ENCODE measurements at places on chromosomes 11 and 22. TPM values are rescaled to one million over a fixed set of nuclear protein-coding genes. Genes with fewer than 3 reads are reported as not detected.

GRCh38 chr11:10288881-10289764 lies 4.9 kb downstream of the SBF2 start:
- no peak for DNase-seq

DNA sequence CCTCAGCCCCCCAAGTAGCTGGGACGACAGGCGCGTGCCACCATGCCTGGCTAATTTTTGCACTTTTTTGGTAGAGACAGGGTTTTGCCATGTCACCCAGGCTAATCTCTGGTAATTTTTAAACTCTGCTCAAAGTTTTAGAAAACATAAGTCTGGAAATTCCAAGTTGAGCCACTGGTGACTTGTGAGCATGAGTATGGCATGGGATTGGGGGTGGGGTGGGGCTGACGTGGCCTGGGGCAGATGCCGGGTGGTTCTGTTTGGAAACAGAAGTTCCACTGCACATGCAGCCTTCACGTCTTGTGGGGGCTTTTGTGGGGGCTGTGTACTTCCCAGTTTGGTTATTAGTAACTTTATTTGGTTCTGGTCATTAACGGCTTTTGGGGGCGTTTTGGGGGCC lies 67.3 kb downstream of the PTPRJ start:
- no peak for DNase-seq

GRCh38 chr11:19573666-19574065 lies 139.0 kb upstream of the NAV2 start:
- DNase-seq: peak; percentile 18

The MS4A8 gene
- not detected for total RNA-seq

- DNase-seq: no peak
Observed at GRCh38 chr22:46070803-46071450, 79.4 kb upstream of the PPARA start.

DNA sequence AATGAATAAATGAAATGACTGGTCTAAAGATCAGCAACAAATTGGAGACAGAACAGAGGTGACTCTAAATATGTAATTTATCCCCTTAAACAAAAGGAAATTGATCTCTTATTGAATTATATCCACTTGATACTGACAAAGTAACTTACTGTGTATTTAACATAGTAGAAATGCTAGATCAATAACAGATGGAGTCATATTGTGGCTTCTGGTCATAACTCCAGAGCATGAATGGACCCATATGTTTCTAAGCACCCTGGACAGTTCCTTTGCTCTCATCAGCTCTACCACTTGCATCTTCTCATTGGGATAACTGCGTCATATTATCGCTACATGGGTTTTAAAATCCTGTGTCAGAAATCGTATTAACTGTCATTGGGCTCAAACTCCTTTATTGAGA lies 222.3 kb downstream of the ETS1 start:
- DNase-seq: peak; percentile 60

DNA sequence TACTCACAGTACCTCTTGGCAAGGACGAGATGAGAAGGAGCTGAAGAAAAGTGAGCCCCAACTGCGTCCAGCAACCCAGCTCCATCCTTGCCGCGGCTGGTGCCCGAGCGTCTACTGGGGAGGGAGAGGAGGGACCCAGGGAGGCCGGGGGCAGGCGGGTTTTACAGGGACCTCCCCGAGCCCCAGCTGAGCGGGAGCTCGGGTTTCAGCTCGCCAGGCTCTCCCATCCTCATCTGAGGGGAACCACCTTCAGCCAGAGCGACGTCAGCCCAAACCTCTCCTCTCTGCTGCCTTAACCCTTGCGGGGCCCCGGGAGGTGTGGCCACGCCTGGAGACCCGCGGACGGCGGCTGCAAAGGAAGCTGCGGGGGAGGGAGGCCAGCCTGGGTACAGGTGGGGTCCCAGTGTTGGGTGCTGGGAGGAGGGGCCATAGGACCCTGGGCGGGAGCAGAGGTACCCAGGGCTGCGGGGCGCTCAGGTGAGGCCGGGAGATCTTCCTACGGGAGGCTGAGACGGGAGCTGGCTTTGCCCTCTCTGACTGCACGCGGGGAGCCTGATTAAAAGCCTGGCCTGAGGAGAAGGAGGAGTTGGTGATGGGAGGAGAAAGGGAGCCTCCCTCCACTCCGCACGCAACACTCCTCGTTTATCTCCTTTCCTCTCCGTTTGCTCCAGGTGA lies at the start of gene PAMR1:
TSS of gene PAMR1 (minus strand) at position 116 of the 675 bp plus-strand sequence. CDS start at position 85, 31 bp downstream.
- no peak for DNase-seq

GRCh38 chr22:50737728-50738648 lies at the start of gene ACR:
Gene ACR, plus strand, starts transcription at chr22:50738204. Its CDS starts 32 bp downstream, at chr22:50738236.
- no peak for DNase-seq
